ENCODE measurements at places on chromosomes 2 and 18. TPM values are rescaled to one million over a fixed set of nuclear protein-coding genes. Genes with fewer than 3 reads are reported as not detected.

SP5 gene
- 1.9 TPM for total RNA-seq

KRTCAP3 gene
- 18.8 TPM for total RNA-seq

GRCh38 chr2:96529376-96530143, 7.0 kb upstream of the ARID5A start:
- H3K36me3 ChIP-seq: no peaks in the 10 kb centered on the region
- no peak for DNase-seq

AQP12B gene
- not detected for total RNA-seq

DPP10 gene
- 0.80 TPM for total RNA-seq

DNA sequence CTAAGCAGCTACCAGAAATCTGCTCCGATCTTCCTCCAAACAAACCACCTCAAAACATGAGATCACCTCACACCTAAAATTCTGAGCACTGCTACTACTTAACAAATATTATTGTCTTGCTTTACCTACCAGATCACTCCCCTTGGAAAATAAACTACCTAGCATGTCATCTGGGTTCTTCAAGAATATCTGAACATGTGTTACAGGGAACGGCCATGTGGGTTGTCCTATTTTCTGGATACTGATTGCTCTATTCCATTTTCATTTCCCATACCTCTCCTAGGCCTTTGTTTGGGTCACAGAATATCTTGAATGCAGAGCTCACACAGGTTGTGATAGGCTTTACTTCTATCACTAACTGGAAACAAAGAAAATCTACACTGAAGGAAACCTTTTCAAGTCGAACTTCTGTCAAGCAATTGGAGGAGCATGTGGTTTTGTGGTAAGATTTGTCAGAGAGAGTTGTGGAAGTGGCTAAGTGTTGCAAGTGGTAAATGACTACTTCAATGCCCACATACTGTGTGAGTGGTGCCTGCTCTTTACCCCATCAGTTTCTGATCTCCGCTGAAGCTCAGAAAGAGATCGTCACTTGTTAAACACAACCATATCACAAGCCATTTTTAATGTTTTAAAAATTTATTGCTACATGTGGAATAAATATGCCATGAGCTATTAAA, 739.1 kb upstream of the ZEB2 start:
- H3K27ac ChIP-seq: no peak overlapping the region
- H3K27me3 ChIP-seq: peaks cover 8% of the 10 kb centered on the region
- H3K4me1 ChIP-seq: no peaks in the 10 kb centered on the region
- H3K36me3 ChIP-seq: no peaks in the 10 kb centered on the region
- DNase-seq: no peak

- H3K27me3 ChIP-seq: no peaks in the 10 kb centered on the region
- no peak overlapping the region for H3K4me3 ChIP-seq
- peak overlapping the region; percentile 7 for H3K27ac ChIP-seq
- no peak for DNase-seq
- H3K36me3 ChIP-seq: no peaks in the 10 kb centered on the region
Measured at GRCh38 chr2:42073739-42074503, 26.1 kb downstream of the PKDCC start.

ORC4 gene
- 41.3 TPM for total RNA-seq

DNA sequence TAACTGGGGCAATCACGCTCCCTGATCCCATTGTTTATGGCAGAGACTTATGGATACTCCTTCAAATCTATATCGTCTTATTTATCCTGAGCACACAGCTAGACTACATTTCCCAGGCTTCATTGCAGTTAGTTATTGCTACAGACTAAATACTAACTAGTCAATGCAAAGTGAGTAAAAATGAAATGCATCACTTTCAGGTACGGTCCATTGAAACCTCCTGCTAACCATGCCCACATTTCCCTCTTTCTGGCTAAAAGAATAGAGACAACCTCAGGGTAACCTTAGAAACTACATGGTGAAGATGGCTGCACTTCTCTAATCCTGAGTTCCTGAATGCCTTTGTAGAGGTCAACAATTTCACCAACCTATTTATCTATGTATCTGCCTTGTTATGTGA, 437.4 kb downstream of the EPHA4 start:
- H3K4me1 ChIP-seq: no peaks in the 10 kb centered on the region
- H3K4me3 ChIP-seq: no peak overlapping the region
- H3K27me3 ChIP-seq: no peaks in the 10 kb centered on the region
- no peak overlapping the region for H3K27ac ChIP-seq
- DNase-seq: no peak

GKN1 gene
- not detected for total RNA-seq

Measured in lower lobe of right lung (tissue), 2 donors.